Right ventricle myocardium superior (tissue), 1 donor: ENCODE measurements at places on chromosomes 12 and 14. TPM values are rescaled to one million over a fixed set of nuclear protein-coding genes. Genes with fewer than 3 reads are reported as not detected.

The CFAP251 gene
- total RNA-seq = 0.65 TPM

The CARMIL3 gene
- 0.08 TPM for total RNA-seq

The NANOG gene
- total RNA-seq = not detected

The NUP37 gene
- total RNA-seq = 17.1 TPM

The MEG3 gene
- 24.7 TPM for total RNA-seq

The MANSC4 gene
- total RNA-seq = not detected

The TAS2R19 gene
- 0.51 TPM for total RNA-seq

DNA sequence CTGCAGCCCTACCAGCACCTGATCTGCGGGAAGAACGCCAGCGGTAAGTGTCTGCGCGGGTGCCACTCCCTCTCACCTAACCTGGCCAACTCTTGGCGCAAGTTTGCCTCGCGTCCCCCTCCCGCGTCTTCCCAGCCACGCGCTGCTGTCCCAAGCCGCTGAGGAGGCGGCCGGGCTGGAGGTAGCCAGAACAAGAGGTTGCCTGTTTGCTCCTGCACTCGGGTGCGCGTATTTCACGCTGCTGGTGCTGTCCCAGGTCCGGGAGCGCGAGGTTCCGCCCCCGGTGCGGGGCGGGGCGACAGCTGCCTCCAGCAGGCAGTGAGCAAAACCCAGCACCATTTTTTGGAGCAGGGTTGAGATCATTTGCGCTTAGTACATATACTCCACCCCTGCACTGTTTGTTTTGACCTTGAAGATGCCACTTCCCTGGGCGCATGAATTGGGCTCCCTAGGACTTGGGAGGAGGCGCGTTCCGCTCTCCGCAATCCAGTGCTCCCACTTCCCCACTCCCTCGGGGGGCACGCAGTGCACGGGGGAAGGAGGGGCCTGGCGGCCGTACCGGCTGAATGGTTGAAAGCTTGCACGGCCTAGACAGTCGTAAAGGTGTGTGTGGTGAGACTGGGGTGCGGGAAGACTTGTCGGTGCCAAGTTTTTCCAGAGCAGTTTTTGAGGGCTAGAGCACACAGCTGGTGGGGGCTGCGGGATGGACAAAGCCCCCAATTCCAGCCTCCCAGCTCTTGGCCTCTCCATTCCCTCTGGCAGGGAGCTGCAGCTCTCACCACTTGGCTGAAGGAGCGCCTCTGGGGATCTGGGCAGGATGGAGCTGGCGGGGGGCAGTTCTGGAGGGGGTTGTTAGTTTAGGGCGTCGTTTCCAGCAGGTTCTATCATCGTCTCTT, 226.9 kb upstream of the CRY1 start:
- DNase-seq = peak; percentile 62

- DNase-seq = no peak
Observed at GRCh38 chr12:103269946-103270345, 225.8 kb downstream of the C12orf42 start.

- peak; percentile 17 for DNase-seq
Observed at GRCh38 chr14:101377069-101377468, 184.2 kb upstream of the DIO3 start.

DNA sequence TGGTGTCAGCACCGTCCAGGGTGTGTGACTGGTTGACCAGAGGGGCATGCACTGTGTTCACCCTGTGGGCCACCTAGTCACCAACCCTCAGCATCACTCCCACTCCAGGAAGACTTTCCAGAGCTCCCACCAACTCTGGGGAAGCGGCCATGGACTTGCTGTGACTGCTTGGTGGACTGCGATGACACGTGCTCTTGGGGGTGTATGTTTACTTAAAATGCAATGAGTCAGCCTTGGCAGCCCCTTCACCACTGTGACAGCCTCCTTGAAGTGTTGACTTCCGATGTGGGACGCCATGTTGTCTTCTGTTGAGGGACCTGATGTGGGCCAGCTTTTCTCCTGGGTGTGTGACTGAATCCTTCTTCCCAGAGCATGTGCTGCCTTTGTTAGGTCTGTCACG, 151.1 kb upstream of the RTL1 start:
- peak; percentile 27 for DNase-seq

DNA sequence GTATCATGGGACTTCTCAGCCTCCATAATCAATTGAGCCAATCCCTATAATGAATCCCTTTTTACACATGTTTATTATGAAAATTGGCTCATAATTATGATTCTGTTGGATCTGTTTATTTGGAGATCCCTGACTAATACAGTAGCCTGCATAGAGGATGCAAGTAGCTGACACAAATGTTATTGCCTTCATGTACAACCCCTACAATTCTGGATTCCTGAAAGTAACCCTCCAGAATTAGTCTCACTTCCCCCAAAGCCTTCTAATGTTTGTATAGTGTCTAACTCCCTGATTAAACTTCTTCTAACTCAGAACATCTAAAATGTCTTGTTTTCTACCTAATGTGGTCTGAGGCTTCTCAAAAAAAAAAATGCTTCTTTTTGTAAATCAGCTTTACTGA, 6.6 kb upstream of the SMIM10L1 start:
- DNase-seq = no peak

DNA sequence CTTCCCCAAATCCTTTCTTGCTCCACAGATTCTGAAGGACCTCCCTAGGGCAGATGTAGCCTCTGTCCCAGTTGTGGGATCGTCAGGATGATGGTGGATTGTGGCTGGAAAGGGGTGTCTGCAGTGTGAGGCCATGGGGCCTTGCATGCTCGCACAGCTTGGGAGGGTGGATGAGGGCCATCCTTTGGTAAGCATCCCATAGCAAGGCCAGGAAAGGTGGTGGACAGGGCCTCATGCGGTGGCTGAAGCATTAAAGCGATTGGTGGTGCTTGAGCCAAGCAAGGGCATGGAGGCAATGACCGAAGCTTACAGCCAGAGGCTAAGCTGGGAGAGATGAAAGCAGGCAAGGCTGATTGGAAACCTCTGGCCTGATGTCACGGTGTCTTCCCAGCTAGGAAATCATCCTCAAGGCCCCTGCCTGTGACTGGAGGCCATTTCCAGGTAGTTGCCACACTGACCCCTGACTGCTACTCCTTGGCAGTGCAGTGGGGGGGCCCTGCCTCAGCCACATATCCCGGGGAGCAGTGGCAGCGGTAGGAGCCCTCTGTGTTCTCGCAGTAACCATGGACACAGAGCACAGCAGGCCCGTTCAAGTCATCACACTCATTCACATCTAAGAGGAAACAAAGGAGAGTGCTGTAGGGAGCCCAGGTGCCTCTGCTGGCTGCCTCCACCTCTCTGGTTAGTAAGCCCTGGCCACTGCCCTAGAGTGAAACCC, 7.0 kb downstream of the ISCA2 start:
- DNase-seq = peak; percentile 32

DNA sequence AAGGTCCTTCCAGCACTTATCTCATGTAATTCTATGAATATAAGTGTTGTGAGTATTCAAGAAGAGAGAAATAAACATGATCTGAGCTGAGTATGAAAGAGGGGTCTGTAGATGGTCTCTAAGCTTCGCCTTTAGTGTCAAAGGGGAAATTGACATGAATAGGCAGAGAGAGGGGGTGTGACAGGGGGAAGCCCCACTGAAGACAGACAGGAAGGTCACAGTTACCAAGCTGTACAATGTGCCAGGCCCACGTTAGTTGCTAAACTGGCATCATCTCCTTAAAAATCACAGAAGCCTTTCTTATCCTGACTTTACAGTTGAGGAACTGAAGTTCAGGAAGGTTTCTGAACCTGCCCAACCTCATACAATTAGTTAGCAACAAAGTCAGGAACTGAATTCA, 7.6 kb downstream of the ARHGEF40 start:
- no peak for DNase-seq

DNA sequence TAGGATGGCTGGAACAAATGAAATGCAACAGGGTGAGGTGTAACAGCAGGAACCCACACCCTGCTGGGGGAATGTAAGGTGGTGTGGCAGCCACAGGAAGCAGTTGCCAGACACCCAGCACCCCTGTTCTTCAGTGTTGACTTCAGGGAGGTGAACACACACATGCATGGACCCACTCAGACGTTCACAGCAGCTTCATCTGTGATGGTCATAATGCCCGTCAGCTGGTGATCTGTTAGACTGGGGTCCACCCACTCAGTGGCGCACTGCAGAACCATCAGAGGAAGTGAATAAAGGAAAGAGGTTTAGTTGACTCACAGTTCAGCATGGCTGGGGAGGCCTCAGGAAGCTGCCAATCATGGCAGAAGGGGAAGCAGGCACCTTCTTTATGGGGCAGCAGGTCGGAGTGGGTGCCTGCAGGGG, 22.7 kb upstream of the TEX22 start:
- DNase-seq = no peak

DNA sequence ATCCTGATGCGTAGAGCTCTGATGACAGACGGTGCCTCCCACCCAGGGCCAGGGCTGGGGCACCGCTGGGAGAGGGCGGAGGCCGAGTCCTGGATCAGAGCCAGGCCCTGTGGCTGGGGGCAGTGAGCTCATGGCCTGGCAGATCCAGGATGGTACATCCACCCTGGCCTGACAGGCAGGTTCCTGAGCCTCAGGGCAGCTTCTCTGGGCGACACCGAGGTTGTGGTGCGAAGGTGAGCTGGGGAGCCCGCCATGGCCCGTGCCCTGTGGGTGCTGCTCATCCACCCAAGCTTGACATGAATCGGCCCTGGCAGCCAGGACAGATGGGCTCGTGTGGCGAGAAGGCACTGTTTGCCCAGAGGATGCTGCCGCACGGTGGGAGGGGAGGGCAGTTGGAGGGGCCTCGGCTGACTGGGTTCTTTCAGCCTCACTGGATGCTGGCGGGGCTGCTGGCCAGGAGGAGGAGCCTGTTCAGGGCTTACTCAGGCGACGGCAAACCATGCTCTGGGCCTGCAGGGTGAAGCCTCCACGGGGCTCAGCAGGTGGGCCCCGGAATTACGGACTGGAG, 16.6 kb downstream of the LRTM2 start:
- no peak for DNase-seq

- DNase-seq = no peak
Observed at GRCh38 chr14:60599727-60600126, 49.5 kb downstream of the SIX1 start.

GRCh38 chr12:131264635-131265034, 310.9 kb downstream of the ADGRD1 start:
- DNase-seq = no peak

GRCh38 chr12:58396239-58396638, 454.9 kb downstream of the ATP23 start:
- DNase-seq = no peak

GRCh38 chr12:104371043-104371870, 67.7 kb downstream of the EID3 start:
- DNase-seq = no peak

- no peak for DNase-seq
Observed at GRCh38 chr14:94748667-94749347, 21.1 kb downstream of the GSC start.

DNA sequence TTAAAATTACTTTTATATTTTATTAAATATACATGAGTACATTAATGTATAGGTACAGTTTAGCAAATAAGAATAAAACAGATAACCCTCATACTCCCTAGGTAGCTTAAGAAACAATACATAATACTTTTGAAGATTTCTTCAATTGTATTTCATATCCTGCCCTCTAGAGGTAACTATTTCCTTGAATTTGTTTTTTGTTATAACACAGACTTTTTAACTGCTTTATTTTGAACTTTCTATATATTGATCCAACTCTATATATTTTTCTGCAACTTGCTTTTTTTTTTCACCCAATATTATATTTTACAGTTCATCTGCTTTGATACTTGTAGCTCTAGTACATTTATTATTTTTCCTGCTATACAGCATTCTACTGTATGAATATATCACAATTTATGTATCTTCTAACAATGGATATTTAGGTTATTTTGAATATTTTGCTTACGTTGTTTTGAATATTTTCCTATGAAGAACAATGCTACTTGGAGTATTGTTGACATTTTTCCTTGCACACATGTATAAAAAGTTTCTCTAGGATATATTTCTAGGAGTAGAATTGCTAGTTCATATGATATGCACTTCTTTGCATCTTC, 72.8 kb upstream of the ABCD2 start:
- DNase-seq = no peak

DNA sequence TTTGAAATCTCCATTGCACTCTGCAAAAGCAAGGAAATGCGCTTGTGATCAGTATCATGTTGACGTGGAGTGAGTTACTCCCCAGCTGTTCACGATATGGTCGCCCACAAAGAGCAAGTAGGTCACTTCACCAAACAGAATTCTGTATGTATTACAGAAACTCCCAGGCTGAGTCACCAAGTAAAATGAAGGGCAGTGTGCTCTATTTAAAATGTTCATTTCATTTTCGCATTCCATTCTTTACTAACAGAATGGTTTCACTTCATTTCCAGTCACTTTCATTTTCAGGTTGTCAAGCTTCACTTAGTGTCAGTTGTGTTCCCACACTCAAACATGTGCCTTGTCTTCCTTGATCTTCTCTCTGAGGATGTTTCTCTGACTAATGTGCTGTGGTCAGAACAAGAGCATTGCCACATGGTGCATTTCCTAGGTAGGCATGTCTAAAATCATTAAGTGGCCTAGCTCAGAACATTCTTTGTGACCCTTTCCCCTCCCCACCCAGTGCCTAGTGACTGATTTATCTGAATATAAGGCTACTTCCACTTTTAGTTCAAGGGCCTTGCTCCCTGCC, 391.2 kb downstream of the RAD51B start:
- DNase-seq = no peak

DNA sequence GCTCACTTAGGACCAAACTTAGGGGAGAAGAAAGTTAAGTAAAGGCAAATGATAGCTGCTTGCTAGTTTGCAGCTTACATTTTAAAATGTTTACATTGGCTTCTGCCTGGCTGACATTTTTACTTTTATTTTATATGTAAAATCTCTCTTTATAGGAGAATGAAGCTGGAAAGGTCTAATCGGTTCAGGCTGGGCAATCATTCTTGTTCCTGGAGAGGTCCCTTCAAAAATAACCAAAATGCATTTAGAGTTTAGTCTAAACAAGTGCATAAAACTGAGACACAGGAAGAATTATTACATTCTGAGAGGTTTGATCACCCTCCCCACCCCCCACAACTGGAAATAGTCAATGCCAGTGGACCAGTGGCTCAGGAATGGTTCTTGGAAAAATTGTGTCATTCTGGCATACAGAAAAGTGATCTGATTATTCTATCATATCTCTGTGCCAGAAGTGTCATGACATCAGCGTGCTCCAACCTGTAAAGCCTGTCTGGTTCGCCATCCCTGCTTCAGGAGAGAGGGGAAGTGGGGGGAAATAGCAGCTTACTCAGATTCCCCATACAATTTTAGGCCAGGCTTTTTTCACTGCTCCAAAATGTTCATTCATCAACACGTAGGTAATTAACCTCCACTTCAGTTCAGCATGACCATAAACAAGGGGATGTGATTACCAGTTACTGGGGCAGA, 4.2 kb downstream of the PRICKLE1 start:
- no peak for DNase-seq

- no peak for DNase-seq
Observed at GRCh38 chr14:89342049-89342448, 75.0 kb downstream of the FOXN3 start.
